ENCODE measurements at places on chromosomes 1 and 21. TPM values are rescaled to one million over a fixed set of nuclear protein-coding genes. Genes with fewer than 3 reads are reported as not detected.

GUK1 gene
- 228 TPM for total RNA-seq

FBXO2 gene
- 1.7 TPM for total RNA-seq

WNT4 gene
- not detected for total RNA-seq

MIXL1 gene
- not detected for total RNA-seq

OR2L3 gene
- total RNA-seq, result not detected

FMO1 gene
- total RNA-seq, result not detected

VANGL1 gene
- total RNA-seq, result 12.7 TPM

ZNF496 gene
- total RNA-seq, result 54.0 TPM

PBX1 gene
- total RNA-seq, result 0.54 TPM

RHCE gene
- 12.6 TPM for total RNA-seq

CAMK2N1 gene
- total RNA-seq, result 1.4 TPM

OR2T11 gene
- not detected for total RNA-seq

DNALI1 gene
- total RNA-seq, result 2.2 TPM

KLF18 gene
- total RNA-seq, result not detected

ALG14 gene
- 8.6 TPM for total RNA-seq

PDE4B gene
- total RNA-seq, result 0.07 TPM

NTPCR gene
- 48.8 TPM for total RNA-seq

TTC34 gene
- 0.31 TPM for total RNA-seq

ZNF683 gene
- not detected for total RNA-seq

LCE2C gene
- not detected for total RNA-seq

FMO3 gene
- total RNA-seq, result 0.22 TPM

SPATA46 gene
- total RNA-seq, result not detected

KCNQ4 gene
- 4.1 TPM for total RNA-seq

FAM78B gene
- total RNA-seq, result 0.36 TPM

CLCA2 gene
- total RNA-seq, result not detected

C1QB gene
- 0.51 TPM for total RNA-seq

CACNA1E gene
- total RNA-seq, result 0.04 TPM

OR2L13 gene
- total RNA-seq, result not detected

C1QA gene
- total RNA-seq, result 0.94 TPM

ISG20L2 gene
- total RNA-seq, result 46.3 TPM

FCGR3A gene
- 0.29 TPM for total RNA-seq

All from K562 (cell line).